Activated naive CD4-positive, alpha-beta T cell (primary cell): ENCODE measurements at places on chromosomes 5 and 9.

DNA sequence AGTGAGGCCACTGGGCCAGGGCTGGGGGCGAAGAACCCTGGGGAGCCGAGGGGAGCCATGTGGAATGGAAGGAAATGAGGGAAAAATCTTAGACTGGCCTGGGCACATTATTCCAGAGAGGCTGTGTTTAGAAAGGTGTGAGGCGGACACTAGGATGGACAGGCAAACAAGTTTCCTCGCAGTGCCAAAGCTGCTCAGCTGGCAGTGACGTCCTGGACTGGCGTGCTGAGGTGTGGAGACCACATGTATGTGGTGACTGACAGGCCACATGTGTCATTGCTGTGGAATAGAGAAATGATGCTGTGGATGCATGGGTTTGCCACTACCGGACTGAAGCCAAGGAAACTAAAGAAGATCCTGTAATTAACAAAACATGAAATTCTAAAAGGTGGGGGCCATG is 42.6 kb downstream of the RASEF start:
- DNase-seq, result no peak

DNA sequence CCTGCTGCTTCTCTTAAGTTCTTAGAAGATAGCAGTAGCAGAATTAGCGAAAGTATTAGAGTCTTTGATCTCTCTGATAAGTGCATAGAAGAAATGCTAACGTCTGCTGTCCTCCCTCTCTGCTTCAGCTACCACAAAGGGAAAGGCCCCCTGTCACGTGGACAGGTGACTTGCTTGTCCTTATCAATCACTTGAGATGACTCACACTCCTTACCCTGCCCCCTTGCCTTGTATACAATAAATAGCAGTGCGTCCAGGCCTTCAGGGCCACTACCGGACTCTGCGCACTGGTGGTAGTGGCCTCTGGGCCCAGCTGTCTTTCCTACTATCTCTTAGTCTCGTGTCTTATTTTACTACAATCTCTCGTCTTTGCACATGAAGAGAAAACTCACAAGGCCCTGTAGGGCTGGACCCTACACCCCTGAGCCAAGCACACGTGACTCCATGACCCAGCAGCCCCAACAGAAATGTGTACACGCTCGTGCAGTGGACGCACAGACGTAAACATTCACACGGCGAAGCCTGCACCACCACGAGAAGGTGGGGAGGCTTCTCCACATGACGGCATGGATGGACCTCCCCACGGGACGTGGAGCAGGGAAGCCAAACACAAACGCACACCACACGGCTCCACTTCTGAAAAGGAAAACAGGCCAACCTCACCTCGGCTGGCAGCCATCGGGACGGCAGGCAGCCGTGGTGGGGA is 38.3 kb downstream of the PNPLA7 start:
- no peak for DNase-seq

DNA sequence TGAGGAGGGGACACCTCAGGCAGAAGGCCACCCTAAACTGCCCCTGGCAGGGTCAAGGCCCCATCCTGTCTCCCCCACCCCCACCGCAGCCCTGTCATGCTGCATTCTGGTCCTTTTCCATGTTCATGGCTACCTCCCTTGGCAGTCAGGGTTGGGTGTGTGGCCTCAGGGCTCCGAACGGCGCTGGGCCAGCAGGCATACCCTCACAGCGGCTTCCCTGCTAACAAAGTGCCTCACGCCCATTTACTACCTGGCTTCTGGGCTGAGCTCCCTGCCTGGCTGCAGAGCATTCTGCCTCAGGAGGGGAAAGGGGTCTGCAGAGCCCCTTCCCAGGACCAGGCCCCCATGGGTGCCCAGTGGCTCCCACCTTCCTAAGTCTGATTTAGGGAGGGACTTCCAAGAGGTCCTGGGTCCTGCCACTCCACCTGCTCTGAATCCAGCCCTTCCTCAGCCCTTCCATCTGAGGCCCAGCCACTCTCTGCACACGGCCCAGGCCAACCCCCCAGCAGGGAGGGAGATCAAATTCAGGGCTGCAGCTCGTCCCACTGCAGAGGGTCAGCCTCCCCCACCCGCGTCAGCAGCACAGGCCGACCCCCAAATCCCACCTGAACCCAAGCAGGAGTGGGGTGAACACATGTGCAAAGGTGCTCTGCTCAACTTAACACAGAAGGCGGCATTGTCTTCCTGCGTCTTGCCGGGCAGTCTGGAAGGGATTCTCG is 115.9 kb upstream of the PHYKPL start:
- no peak for DNase-seq

GRCh38 chr9:99783799-99784198 is 37.9 kb upstream of the NR4A3 start:
- DNase-seq, result no peak

DNA sequence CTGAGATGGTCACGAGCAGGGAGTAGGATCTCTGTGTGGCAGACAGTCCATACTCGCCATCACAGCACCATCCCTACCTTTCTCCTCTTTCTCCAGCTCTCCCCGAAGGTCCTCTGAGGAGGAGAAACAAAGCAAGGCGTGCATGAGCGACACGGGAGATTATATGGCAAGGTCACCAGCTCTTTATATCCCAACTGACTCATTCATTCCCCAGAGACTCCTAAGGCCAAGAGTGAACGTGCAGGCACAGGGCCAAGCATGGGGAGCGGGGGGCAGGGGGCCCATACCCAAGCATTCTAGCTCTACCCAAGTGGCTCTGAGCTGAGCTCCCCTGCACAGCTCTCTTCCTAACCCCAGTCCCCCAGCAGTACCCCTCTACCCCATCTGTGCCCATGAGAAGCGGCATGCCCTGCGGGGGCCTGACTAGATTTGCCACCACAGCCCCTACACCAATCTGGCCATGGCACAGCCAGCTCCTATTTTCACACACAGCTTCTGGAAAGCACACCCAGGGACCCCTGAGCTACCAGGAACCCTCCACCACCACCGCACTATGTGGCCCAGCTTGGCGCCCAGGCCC is 6.8 kb downstream of the TRIM7 start:
- DNase-seq, result no peak

- DNase-seq, result no peak
These were observed 74.7 kb downstream of the PPARGC1B start for GRCh38 chr5:149804478-149805450.

GRCh38 chr9:76603931-76604570 is 145.1 kb downstream of the GCNT1 start:
- DNase-seq, result no peak

GRCh38 chr9:115167175-115167574 is 49.2 kb upstream of the TNC start:
- no peak for DNase-seq

GRCh38 chr9:90024409-90024808 is 419.6 kb downstream of the GADD45G start:
- DNase-seq, result no peak

- no peak for DNase-seq
These were observed 1.1 kb downstream of the DNAJC21 start for GRCh38 chr5:34930462-34930844.

- DNase-seq, result no peak
These were observed 82.1 kb downstream of the SLF1 start for GRCh38 chr5:94700592-94700991.

GRCh38 chr9:87271696-87272477 is 225.8 kb upstream of the DAPK1 start:
- DNase-seq, result no peak

DNA sequence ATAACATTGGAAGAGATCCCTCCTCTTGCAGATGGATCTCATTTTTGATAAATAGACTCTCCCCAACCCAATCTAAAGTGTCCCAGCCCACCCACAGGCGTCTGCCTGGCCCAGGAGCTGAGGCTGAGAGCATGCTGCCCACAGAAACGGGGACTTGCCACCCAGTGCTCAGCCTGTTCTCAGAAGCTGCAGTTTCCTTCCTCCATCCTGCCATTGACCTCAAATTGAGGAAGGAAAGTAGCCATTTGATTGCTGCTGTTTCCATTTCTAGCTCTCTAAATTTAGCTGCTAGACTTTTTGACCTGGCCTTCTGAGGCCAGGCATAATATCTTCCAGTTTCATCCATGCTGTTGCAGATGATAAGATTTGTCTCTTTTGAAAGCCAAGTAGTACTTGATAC is 31.1 kb upstream of the FRMD3 start:
- no peak for DNase-seq
